A172 (cell line): ENCODE measurements at places on chromosomes 4 and X. TPM values are rescaled to one million over a fixed set of nuclear protein-coding genes. Genes with fewer than 3 reads are reported as not detected.

Gene SCML2
- 5.8 and 7.5 TPM in 2 replicates for total RNA-seq

Gene TMEM255A
- 4.0 and 4.6 TPM in 2 replicates for total RNA-seq

Gene UGT8
- not detected in 2 replicates for total RNA-seq

Gene CCDC160
- 0.17 TPM in 1 of 2 replicates, not detected in the other for total RNA-seq

Gene CT45A5
- total RNA-seq: not detected in 2 replicates

Gene DCAF4L1
- total RNA-seq: not detected in 2 replicates

Gene PCDH7
- 26.1 and 38.6 TPM in 2 replicates for total RNA-seq

Gene ZNF630
- 2.7 and 3.5 TPM in 2 replicates for total RNA-seq

Gene POU4F2
- not detected in 2 replicates for total RNA-seq

Gene BMP3
- not detected in 2 replicates for total RNA-seq

Gene FSTL5
- 29.3 and 30.1 TPM in 2 replicates for total RNA-seq

Gene IL13RA1
- total RNA-seq: 38.9 and 41.9 TPM in 2 replicates

Gene FRMPD3
- total RNA-seq: 0.03 TPM in 1 of 2 replicates, not detected in the other

Gene DDX53
- not detected in 2 replicates for total RNA-seq

Gene XAGE1A
- 1.0 TPM in 1 of 2 replicates, not detected in the other for total RNA-seq

Gene PABPC1L2A
- total RNA-seq: not detected in 2 replicates

Gene LRIT3
- not detected in 2 replicates for total RNA-seq

Gene MAGEB2
- 0.19 TPM in 1 of 2 replicates, not detected in the other for total RNA-seq

Gene ERAS
- not detected in 2 replicates for total RNA-seq

Gene HSFX4
- total RNA-seq: not detected in 2 replicates

Gene CXorf38
- total RNA-seq: 24.4 and 25.3 TPM in 2 replicates

Gene SOD3
- total RNA-seq: 1.9 and 2.7 TPM in 2 replicates

Gene DSPP
- total RNA-seq: not detected in 2 replicates

Gene NWD2
- not detected in 2 replicates for total RNA-seq

Gene CDS1
- 3.0 and 3.2 TPM in 2 replicates for total RNA-seq

Gene BTC
- total RNA-seq: 0.03 and 0.14 TPM in 2 replicates
